Activated CD8-positive, alpha-beta T cell treated with anti-CD3 and anti-CD28 coated beads, Interleukin-2, amount 10 ng/mL, durations not matched to agents 7 days and 5 days (primary cell): ENCODE measurements at places on chromosomes 5 and 9. TPM values are rescaled to one million over a fixed set of nuclear protein-coding genes. Genes with fewer than 3 reads are reported as not detected.

PIP5KL1 gene
- total RNA-seq: 2.7 TPM

FAM153A gene
- total RNA-seq: 14.3 TPM

ZMYND19 gene
- total RNA-seq: 38.3 TPM

SAXO1 gene
- total RNA-seq: not detected

GRIN3A gene
- not detected for total RNA-seq

PCDHA2 gene
- total RNA-seq: not detected

LCN2 gene
- total RNA-seq: not detected

LCNL1 gene
- not detected for total RNA-seq

PCDHA6 gene
- total RNA-seq: not detected

PCDHA11 gene
- total RNA-seq: not detected

SLC25A48 gene
- total RNA-seq: not detected

C1QTNF2 gene
- total RNA-seq: not detected

PCDHA12 gene
- not detected for total RNA-seq

SET gene
- 607 TPM for total RNA-seq

RIGI gene
- 19.2 TPM for total RNA-seq

FUT7 gene
- 2.5 TPM for total RNA-seq

EQTN gene
- total RNA-seq: not detected

TLR4 gene
- total RNA-seq: 0.08 TPM

DPH7 gene
- total RNA-seq: 37.1 TPM

FRMD3 gene
- 0.74 TPM for total RNA-seq

ANKRD34B gene
- not detected for total RNA-seq

ARL14EPL gene
- not detected for total RNA-seq

ADGRD2 gene
- not detected for total RNA-seq

SPINK4 gene
- total RNA-seq: not detected

TBC1D2 gene
- total RNA-seq: 3.5 TPM

HSPA5 gene
- total RNA-seq: 148 TPM

NKD2 gene
- 1.3 TPM for total RNA-seq
